Psoas muscle (tissue), 8 donors: ENCODE measurements at places on chromosomes 13 and 19.

GRCh38 chr19:17095141-17095919 is 19.8 kb downstream of the MYO9B start:
- DNase-seq: peak; percentile 78

GRCh38 chr19:5480427-5480836 is 25.2 kb downstream of the ZNRF4 start:
- no peak for DNase-seq

DNA sequence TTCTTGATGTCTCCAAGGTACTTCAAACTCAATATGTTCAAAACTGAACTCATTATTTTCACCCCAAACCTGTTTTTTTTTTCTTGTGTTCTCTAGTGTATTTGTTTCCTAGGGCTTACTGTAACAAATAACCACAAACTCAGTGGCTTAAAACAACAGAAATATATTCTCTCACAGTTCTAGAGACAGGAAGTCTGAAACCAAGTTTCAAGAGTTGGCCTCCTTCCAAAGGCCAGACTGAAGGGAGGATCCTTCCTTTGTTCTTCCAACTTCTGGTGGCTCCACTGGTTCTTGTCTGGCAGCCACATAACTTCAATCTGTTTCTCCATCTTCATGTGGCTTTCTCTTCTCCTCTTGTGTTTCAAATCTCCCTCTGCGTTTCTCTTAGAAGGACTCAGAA is 62.0 kb upstream of the PDCD5 start:
- DNase-seq: no peak

GRCh38 chr13:108227651-108228272 is 9.6 kb downstream of the ABHD13 start:
- DNase-seq: no peak

DNA sequence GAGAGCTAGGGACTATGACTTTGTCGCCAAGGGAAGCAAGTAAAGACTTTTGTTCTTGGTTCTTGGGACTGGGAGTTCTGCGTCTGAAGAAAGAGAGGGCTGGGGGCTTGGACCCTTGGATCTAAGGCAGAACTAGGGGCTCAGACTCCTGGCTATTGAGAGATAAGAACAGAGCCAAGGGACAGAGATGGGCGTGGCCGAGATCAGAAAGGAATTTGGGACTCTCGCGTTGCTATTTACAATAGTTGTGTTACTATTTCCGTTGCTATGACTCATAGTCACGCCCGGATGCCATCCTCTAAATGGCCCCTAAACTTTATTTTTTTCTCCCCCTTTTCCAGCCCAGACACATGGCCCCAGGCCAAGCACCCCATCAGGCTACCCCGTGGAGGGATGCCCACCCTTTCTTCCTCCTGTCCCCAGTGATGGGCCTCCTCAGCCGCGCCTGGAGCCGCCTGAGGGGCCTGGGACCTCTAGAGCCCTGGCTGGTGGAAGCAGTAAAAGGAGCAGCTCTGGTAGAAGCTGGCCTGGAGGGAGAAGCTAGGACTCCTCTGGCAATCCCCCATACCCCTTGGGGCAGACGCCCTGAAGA is 759 bp downstream of the PPP1R15A start:
- peak; percentile 84 for DNase-seq

DNA sequence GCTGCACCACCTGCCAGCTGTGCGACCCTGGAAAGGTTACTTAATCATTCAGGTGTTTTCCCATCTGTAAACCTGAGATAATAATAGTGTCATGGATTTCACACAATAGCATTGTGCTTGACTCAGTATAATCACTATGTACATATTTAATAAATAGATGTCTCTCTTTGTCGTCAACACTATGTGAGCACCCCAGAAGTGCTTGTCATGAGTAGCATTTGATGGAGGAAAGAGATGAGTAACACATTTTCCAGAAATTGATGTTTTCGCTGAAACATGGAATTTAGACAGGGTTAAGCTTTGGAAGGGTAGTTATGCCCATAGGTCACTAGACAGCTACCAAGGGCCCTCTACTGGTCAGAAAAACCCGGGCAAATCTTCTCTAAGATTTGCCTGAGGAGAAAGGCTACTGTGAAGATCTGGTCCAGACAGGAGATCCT is 9.5 kb upstream of the MBNL2 start:
- no peak for DNase-seq

DNA sequence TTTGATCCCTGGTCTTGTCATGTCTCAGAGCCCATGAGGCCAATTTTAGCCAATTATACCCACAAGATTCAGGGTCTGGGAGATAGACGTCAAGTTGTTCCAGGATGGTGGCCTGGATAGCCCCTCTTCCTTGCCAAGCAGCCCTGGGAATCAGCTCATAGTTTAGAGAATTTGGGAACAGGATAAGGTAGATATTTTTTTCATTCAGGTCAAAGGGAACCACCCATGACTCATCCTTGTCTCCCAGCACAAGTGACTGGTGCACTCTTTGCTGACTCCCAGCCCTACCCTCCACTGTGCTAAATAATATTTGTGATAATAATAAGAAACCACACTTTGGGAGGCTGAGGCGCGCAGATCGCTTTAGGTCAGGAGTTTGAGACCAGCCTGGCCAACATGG is 17.1 kb upstream of the S1PR4 start:
- no peak for DNase-seq

GRCh38 chr13:51971520-51972426 is 39.5 kb downstream of the ATP7B start:
- no peak for DNase-seq

- DNase-seq: no peak
These were observed 16.9 kb upstream of the GTF2F2 start for GRCh38 chr13:45103449-45103848.

DNA sequence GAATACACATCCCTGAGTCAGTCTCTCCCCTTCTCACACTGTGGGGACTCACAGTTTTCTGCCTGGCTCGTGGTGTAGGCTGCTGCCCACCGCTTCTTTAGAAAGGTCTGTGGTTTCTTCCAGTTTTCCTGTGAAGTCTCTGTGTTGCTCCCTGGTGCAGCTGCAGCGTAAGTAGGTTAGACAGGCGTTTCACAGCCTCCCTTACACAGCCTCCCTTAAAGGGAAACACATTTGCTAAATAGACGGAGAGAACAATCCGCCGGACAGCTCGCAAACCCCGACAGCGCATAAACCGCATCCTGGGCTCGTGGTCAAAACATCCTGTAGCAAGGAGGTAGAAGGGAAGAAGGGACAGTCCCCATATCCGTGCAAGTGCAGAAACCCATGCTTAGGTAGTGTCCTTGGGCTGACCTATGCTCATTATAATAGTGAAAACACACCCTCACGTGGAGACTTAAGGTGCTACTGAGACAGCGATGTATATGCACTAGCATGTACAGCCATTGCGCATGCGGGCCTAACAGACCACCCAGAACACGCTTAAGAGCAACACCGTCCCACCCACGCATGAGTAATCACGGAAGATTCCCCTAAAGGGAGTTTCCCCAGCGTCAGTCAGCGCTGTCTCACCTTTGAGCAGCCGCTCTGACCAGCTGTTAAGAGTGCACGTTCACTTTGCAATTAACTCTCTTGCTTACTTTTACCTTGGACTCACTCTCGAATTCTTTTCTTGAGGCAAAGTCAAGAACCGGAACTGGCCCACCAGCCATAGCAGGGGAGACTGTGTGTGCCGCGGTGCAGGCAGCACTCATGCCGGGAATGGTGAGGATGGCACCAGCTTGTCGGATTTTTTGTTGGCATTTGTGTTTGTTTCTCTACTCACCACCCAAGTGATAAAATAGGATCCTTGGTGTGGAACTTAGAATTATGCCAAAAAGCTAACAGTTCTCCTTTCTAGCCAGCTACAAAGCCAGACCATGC is 16.6 kb downstream of the SIGLEC8 start:
- no peak for DNase-seq

- no peak for DNase-seq
These were observed 30.5 kb upstream of the COX7A1 start for GRCh38 chr19:36182612-36183244.

- no peak for DNase-seq
These were observed 78.0 kb downstream of the STARD13 start for GRCh38 chr13:33207615-33207961.

DNA sequence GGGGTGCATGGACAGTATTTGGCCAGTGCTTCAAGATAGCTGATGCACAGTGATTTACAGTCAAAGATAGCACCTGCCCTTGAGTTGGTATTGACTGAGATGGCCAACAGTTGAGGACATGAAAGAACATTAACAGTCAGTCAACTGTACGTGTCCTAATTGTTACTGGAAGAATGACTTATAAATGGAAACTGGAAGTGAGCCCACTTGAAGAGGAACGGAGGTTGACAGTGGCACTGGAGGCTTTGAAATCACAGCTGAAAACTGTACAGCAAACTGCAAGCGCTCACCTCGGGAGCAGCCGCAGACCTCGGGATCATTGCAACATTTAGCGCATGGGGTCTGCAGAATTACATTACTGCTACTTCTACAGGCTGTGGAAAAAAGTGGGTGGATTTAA is 77.1 kb downstream of the GGACT start:
- no peak for DNase-seq

GRCh38 chr13:49935171-49936074 is 717 bp downstream of the SPRYD7 start:
- no peak for DNase-seq

- DNase-seq: peak; percentile 33
These were observed 37.7 kb downstream of the GSX1 start for GRCh38 chr13:27830010-27830409.

DNA sequence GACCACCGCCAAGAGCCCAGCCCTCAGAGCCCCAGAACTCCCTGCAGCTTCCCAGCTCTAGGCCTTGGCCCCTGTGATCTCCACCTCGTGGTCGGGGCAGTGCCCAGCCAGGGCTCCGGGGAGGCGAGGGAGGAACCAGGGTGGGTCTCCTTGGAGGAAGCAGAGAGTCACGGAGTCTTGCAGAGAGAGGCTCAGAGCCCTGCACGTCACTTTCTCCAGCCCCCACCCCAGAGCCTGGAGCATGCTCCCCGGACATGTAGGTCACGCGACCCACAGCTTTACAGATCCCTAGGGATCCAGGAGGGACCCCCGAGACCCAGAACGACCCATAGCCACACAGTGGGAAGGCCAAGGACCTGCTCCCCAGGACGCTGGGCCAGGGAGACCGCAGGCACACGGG is 11.9 kb downstream of the GADD45B start:
- no peak for DNase-seq

DNA sequence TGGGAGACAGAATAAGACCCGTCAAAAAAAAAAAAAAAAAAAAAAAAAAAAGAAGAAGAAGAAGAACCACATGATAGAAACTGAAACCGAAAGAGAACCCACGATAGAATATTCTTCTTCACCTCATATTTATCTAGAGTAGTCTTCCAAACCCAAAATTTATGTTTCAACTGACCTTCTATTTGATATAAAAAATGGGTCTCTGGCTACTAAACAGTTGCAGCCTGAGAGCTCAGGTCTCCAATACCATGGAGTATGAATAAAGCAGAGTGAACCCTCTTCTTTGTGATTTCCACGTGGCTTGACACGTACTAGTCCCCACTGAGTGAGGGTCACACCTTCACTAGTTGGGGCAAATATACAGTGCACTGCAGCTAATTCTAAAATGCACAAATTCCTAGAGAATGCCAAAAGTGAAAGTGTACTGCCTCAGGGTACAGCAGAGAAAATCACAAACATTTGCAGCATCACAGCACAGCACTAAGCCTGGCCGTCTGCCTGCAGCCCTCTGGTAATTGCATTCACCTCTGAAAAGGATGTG is 30.8 kb upstream of the RFC3 start:
- no peak for DNase-seq

GRCh38 chr13:48580185-48580803 is 47.4 kb upstream of the RCBTB2 start:
- DNase-seq: peak; percentile 69

DNA sequence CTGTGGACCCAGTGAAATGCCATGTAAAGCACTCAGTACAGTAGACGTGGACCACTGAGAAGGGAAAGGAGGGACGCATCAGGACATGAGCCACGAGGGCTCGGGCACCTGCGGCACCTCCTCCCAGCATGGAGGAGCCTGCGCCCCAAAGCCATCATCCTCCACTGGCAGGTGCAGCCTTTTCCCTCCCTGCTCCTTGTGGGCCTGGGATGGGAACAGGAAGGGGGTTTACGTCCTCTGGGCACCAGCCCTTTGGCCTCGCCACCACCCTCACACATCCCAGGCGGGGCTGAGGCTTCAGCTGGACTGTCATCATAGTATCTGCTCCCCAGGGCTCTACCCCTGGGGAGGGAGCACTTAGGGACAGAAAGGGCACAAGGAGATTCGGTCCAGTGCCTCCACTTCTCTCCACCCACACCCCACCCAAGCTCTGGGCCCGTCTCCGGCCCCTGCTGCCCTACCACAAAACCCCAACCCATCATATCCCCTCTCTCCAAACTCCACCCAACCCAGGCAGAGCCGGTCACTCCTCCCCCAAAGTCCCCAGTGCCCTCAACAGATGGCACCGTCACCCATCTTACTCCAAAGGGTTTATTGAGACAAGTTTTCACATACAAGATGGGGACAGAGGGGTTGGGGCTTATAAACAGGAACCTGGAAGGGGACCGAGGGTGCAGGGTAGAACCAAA is 2.2 kb upstream of the PRKD2 start:
- no peak for DNase-seq

DNA sequence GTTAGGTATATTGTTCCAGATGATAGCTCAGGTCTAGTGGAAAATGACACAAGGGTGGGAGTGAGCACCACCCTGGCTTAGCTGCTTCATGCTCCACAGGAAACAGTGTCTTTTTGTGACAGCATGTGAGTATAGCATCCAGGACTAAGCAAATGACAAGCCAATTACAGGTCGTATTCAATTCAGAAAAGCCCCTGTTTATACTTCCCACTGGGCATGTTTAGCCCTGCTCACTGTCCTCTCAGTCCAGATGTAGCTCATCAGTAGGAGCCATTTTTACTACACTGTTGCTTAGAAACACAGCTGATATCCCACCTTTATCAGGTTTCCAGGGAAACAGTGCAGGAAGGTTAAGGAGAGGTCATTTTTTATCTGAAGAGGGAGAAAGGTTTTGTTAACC is 8.0 kb downstream of the ABHD13 start:
- no peak for DNase-seq

DNA sequence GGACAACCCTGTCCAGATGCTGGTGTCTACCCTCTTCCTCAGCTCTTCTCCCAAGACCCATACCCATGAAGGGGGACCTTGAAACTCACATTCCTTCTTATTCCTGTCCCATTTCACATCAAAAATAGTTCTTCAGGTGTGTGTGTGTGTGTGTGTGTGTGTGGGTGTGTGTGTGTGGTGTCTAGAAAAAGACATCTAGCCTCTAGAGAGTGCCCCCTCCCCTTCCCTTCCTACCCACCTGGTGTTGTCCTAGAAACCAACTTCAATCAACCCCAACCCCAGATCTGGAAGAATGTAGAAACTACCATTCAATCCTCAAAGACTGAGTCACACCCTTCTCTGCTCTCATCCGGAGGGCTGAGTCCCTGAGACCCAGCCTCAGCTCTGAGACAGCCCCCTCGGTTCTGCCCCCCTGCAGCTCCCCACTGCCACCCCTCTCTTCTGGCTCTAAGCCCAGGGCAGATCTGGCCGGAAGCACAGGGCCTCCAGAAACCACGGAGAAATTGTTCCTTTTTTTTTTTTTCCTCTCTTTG is 3.5 kb downstream of the KCNN4 start:
- DNase-seq: no peak

GRCh38 chr19:46728208-46728607 is 11.3 kb upstream of the PRKD2 start:
- DNase-seq: peak; percentile 56
